ENCODE measurements at places on chromosomes 11 and 22.

DNA sequence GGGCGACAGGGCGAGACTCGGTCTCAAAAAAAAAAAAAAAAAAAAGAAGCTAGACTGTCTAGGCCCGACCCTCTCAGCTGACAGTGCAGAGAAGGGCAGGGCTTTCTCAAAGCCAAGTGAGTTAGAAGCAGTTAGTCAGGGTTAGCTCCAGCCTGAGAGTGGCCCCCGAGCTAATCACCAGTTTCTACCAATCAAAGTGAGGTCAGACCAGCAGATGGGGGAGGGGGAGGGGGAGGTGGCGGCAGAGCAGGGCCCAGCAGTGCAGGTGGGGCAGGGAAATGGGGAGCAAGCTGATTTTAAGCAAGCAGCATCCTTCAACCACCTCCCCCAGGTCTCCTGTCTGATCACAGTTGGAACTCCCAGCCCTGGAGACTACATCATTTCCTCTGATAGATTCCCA is 55.3 kb upstream of the PRR5 start:
- no peak for DNase-seq

GRCh38 chr22:42855211-42855610 is 1.9 kb downstream of the ARFGAP3 start:
- no peak for DNase-seq

GRCh38 chr22:26541167-26541819 is 29.0 kb upstream of the TFIP11 start:
- DNase-seq: no peak

- no peak for DNase-seq
Observed at GRCh38 chr11:68313574-68314202, 1.3 kb downstream of the LRP5 start.

DNA sequence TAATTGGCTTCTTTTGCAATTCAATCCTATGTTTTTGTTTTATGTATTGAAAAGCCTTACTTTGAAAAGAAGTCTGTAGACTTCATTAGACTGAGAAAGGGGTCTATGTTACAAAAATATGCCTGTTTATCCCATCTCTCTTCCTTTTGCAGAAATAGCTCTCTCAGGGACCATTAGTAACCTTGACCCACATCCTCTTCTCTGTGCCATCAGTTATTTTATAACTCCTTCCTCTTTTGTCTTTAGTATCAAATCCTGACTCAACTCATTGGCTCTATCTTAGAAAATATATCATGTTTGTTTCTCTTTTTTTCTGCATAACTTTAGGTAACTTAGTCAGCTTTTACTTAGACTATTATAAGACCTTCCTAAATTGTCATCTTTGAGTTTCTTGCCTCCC is 20.3 kb downstream of the ZC3H12C start:
- DNase-seq: no peak

DNA sequence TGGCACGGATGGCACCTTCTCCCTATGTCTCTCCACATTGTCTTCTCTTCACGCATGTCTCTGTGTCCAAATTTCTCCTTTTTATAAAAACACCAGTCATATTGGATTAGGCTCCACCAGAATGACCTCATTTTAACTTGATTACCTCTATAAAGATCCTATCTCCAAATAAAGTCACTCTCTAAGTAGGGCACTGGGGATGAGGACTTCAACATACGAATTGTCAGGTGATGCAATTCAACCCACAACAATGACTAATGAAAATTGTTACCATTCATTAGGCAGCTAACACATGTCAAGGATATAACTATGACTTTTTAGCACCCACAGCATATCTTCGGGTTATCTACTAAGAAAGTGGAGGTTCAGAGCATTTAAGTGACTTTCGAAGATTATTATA is 55.5 kb upstream of the USP47 start:
- DNase-seq: no peak

DNA sequence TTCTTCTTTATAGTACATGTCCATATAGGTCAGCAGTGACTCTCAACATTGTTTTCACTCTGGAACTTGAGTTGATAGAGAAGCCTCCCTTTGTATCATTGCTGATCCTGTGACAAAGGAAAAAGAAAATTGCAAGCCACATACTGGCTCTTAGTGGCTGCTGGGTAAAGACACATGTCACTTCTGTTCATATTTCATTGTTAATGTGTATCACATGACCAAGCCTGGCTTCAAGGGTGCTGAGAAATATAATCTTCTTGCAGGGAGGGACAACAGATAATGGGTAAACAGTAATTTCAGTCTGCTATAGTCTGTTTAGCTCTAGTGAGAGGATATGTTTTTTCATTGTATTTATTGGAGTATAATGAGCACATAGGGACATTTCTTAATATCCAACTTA is 173.3 kb downstream of the PGR start:
- DNase-seq: no peak

DNA sequence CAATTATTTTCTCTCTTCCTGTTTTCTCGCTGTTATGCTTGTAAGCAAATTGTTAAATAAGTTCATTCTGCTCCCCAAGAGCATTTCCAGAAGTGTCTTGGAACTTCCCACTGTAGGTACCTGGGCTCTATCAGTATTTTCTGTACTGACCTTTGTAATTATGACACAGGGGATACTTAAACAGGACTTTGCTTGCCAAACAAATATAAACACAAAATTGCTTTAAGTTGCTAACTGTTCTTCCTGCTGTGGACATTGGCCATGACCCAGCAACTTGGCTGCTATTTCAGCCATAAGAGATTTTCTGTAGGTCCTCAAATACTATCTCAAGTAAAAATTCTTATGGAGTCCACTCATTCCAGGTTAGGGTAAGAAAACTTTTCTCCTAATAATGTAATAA is 30.1 kb downstream of the SYT9 start:
- no peak for DNase-seq

- DNase-seq: no peak
Observed at GRCh38 chr11:125627236-125627910, 2.4 kb downstream of the CHEK1 start.

DNA sequence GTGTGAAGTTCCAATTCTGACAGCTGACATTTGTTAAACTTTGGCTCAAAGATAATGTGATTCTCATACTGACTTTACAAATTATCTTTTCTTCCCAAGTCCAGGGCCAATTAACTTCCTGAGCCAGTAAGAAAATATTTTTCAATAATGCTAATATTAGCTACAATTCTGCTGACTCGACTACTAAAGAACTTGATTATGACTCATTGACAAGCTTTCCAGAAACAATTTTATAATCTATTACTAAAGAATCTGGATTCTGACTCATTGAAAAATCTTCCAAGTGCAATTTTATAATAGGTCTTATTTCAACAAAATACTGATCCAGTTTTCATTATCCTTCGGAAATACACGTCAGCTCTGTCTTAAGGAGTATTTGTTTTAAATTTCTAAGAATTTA is 12.9 kb upstream of the XKR3 start:
- DNase-seq: no peak

DNA sequence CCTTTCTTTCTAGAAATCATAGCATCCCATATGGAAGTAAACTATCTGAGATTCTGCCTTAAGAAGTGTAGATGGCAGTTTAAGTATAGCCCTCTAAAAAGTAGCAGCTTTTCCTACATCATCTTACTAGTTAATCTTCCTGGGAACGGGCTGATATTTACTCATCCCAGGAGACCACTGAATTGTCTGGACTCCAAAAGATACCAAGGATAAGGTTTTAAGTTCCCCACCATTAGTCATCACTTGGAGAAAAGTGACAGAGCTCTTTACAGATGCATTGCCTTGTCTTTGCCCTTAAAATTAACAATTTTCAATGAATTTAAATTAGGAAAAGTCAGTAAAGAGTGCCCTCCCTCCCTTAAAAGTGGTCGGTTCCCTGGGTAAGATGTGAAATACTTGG is 129.5 kb downstream of the MAML2 start:
- no peak for DNase-seq

- DNase-seq: no peak
Observed at GRCh38 chr11:41999066-41999465, 539.6 kb upstream of the LRRC4C start.

GRCh38 chr22:32660292-32660691 is 141.2 kb upstream of the TIMP3 start:
- DNase-seq: no peak

DNA sequence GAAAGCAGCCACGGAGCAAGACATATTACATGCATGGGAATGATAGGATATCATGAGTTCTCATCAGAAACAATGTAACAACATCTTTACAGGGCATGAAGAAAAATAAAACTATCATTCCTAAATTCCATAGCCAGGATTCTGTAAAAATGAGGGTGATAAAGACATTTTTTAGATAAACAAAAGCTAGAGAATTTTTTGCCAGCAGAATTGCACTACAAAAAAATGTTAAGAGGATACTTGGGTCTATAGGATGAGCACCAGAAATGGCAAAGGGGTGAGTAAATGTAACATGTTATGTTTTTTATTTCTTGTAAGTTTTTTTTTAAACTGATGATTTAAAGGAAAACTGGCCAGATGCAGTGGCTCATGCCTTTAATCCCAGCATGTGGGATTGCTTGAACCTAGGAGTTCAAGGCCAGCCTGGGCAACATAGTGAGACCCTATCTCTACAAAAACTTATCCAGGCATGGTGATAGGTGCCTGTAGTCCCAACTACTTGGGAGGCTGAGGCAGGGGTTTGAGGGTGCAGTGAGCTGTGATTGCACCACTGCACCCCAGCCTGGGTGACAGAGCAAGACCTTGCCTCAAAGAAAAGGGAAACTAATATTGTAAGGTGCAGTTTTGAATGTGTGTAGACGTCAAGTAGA is 33.2 kb downstream of the TBX1 start:
- no peak for DNase-seq

DNA sequence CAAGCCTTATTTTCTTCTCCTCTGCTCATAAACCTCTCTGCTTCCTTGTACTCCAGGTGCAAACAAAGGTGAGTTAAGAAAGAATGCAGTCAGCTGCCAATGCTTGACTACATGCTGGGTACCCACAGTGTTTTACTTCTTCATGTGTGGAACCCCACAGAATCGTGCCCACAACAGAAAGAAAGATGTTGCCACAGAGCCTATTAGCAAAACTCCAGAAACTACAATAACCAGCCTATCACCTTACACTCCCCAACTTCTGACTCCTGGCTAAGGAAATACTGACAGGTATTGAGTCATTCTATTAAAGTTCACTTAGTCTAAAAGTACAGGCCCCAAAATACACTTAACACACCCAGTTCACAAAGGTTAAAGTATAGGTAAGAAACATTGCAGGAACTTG is 56.9 kb upstream of the CCDC89 start:
- DNase-seq: no peak

DNA sequence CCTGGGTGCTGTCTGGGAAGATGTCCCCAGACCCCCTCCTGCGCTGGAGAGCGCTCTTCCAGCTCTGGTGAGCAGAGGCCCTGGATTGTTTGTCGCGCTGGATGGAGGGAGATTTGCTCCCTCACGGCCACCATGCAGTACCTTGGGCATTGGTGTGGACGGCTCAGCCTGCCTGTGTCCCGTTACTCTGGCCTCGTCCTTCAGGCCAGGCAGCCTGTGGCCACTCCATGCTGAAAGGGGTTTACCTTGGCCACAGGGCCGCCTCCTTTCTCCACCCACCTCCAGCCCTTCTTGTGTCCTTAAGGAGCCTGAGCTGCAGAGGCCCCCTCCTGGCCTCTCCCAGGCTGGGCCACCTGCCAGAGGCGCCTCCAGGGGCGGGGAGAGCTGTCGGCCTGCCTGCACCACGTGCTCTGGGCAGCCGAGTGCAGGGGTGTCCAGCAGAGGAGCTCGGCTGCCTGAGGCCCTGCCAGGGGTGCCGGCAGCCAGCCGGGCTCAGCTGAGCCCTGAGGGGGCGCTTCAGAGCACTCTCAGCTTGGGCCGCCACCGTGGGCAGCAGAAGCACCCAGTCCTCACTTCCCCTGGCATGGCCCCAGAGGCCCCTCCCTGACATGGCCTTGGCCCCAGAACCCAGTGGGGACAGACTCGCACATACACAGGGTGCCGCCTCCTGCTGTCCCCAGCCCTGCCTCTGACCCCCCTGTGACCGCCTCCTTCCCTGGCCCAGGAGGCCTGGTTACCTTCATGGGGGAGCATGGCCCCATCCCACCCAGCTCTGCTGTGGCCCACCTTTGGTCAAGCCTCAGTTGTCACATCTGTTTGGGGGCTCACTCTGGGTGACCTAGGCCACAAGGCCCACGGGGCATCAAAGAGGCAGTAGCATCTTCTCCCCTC is 3.4 kb downstream of the CCND1 start:
- no peak for DNase-seq

- DNase-seq: no peak
Observed at GRCh38 chr22:39284142-39284980, 35.1 kb downstream of the RPL3 start.

GRCh38 chr11:130202009-130202817 is 42.6 kb downstream of the ST14 start:
- no peak for DNase-seq

GRCh38 chr22:50184902-50185374 is 775 bp upstream of the TRABD start:
- DNase-seq: no peak

DNA sequence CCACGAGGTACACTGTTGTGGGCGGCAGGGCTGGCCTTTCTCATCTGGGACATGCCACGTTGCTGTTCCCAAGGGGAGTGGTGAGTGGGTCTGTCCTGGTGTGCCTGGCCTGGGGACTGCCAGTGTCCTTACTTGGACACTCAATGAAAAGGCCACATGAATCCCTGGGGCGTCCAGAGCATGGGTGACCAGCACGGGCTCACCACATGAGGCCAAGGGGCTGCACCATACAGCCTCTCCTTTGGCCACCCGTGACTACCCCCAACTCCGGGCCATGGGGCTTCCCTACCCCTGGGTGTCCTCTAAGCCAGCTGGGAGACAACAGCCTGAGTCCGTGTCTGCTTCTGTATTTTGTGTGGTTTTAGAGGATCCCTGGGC is 20.2 kb upstream of the TXNRD2 start:
- no peak for DNase-seq

- no peak for DNase-seq
Observed at GRCh38 chr11:119672597-119672996, 56.4 kb downstream of the NECTIN1 start.

DNA sequence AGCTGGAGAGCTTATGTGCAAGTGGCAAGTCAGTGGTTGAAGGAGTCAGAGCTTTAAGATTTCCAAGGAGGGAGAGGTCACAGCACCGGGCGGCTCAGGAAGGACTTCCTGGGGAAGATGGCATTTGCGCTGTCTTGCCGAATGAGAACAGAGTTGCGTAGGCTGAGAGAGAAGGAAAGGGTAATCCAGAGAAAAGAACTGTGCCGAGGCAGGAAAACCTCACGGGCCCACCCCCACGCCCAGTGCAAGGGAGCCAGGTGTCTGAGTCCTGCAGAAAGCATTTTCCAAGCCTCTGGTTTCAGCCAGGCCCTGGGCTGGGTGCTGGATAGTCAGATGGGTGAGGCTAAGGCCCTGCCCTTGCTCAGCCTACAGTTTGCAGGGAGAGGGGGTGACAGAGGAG is 3.2 kb upstream of the AP1B1 start:
- no peak for DNase-seq

Data from NCI-H1048 (cell line).